Activated T-helper 1 cell treated with Interleukin-2 at 50 U/mL for 16 hours (primary cell): ENCODE measurements at places on chromosomes 5 and 9.

DNA sequence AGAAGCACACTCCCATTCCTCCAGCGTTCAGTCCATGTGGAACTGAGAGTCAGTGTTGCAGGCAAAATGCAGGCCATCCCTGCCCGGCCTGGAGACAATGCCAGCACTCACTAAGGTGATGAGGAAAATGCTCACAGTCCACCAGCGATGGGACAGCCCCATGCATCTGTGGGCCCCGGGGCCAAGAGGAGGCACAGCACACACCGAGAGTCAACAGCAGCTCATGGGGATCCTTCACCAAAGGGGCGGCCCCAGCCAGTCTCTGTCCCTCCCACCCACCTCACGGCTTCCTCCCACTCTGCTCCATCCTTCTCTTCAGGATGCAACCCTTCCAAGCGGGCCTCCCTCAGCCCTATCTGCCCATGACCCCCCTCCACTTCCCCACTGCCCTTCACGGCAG, 6.2 kb downstream of the SEMA4D start:
- DNase-seq = no peak

- DNase-seq = no peak
These were observed 66.5 kb downstream of the CWC27 start for GRCh38 chr5:64835266-64835665.

- DNase-seq = no peak
These were observed 173.8 kb downstream of the MAST4 start for GRCh38 chr5:66769839-66770617.

DNA sequence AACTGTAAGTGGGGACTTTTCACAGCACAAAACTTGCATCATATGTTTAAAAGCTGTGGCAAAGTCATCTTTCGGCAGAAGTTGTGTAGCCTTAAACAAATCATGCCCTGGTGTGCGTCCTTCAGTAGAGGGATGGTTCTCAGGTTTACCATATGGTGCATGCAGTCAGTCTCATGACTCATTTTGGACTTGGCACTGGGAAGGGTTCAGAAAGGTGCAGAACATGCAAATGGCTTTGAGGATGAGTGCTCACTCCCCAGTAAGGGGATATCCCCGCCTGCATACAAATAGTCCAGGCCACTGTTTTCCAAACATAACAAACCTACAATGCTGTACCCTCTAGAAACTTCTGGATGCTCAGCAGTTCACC, 260.3 kb downstream of the NDUFS4 start:
- no peak for DNase-seq
